Umbilical cord (tissue), 2 donors: ENCODE measurements at places on chromosomes 13 and 19. TPM values are rescaled to one million over a fixed set of nuclear protein-coding genes. Genes with fewer than 3 reads are reported as not detected.

DNA sequence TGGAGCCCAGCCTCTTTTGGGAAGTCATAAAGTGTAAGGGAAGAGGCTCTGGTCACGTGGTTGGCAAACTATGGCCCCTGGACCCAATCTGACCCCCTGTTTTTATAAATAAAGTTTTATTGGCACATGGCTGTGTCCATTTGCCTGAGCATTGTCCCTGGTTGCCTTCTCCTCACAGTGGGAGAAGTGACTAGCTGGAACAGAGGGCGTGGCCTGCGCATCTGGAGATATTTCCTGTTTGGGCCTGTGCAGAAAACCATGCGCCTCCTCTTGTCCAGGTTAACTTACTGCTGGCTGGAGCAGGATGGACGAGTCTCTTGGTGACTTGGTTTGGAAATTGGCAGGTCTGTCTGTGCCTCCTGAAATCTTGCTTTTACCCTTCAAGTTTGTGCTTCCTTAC, 48.3 kb downstream of the KDM4B start:
- no peak for DNase-seq

DNA sequence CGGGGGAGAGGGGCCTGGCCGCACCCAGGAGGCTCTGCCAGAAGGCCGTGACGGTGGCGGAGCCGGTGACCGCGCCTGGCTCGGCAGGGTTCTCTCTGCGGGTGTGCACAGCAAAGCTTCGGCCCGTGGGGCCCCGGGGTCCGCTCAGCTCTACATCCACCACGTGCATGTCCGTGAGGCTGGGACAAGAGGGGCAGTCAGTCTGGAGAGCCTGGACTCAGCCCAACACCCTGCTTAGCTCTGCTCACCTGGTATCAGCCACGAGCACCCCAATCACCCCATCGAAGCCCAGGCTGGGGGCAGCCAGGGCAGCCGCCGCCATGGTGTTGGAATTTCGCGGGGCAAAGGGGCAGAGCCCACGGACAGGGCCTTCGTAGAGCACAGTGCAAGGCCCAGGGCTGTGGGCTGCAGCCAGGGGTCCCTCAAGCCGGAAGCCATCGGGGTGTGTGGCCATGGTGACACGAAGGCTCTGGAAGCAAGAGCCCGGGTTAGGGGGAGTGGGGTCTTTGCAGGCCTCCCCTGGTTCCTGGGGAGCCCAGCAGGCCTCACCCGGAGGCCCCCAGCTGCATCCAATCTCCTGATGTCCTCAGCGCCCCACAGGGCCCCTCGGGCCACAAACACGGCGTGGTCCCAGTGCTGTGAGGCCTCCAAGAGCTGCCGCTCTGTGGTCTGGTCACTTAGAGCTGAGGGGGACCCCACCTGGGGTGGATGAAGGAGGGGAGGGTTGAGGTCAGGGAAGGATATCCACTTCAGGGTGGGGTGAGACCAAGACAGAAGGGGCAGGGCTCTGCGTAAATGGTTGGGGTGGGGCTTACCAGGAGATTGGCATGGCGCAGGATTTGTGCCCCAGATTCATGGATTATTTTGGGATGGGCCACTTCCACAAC, 1.4 kb downstream of the ASPDH start:
- no peak for DNase-seq

DNA sequence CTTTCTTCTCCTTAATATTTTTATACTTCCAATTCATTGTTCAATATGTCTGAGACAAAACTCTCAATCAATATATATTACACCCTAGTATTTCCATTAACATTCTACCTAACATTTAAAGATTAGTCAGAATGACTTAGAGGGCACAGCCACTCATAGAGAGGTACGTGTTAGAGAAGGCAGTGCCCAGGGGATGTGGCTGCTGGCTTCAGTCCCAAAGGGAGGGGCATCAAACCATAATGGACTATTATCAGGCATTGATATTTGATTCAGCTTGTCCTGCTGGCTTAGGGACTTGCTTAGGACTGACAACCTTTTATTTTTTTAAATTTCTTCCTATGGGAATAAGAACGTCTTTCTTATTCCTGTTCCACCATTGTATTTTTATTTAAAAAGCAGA, 1392.0 kb upstream of the ATXN8OS start:
- DNase-seq: no peak

- no peak for DNase-seq
Observed at GRCh38 chr13:73480779-73481559, 422.2 kb downstream of the KLF5 start.

GRCh38 chr19:56667311-56667870, 4.2 kb downstream of the ZNF835 start:
- no peak for DNase-seq

- no peak for DNase-seq
Observed at GRCh38 chr19:21789466-21790085, 22.2 kb upstream of the ZNF100 start.

GRCh38 chr13:30268673-30269072, 38.7 kb downstream of the KATNAL1 start:
- DNase-seq: no peak

DNA sequence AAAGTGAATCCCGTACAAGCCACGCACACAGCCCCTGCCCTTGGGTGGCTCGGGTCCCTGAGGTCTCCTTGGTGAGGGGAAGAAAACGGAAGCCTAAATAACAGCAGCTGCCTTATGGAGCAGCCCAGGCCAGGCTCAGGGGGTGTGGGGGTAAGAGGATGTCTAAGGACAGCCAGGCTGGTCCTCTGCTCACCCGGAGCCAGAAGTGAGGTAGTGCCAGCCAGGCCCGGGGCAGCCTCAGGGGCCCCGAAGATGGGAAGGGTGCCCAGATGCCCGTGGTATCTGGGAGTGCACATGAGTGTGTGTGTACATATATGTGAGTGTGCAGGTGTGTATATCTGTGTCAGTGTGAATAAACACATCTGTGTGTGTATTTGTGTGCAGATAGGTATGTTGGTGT, 38.4 kb upstream of the PEPD start:
- DNase-seq: no peak

DNA sequence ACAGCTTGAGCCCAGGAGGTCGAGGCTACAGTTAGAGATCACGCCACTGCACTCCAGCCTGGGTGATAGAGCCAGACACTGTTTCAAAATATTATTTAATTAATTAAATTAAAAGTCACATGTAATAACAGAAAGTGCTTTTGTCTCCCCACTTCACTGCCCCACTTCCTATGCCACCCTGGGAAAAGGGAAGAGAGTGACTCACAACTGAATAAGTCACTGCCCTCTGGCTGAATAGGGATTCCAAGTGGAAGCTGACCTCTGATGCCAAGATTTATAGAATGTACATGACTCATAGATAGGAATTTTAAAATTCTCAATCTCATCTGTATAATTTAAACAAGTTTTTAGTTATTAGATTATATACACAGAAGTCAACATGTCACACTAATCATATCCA, 22.2 kb upstream of the ERVV-1 start:
- DNase-seq: peak; percentile 32

- DNase-seq: no peak
Observed at GRCh38 chr13:108877300-108877699, 247.9 kb downstream of the MYO16 start.

DNA sequence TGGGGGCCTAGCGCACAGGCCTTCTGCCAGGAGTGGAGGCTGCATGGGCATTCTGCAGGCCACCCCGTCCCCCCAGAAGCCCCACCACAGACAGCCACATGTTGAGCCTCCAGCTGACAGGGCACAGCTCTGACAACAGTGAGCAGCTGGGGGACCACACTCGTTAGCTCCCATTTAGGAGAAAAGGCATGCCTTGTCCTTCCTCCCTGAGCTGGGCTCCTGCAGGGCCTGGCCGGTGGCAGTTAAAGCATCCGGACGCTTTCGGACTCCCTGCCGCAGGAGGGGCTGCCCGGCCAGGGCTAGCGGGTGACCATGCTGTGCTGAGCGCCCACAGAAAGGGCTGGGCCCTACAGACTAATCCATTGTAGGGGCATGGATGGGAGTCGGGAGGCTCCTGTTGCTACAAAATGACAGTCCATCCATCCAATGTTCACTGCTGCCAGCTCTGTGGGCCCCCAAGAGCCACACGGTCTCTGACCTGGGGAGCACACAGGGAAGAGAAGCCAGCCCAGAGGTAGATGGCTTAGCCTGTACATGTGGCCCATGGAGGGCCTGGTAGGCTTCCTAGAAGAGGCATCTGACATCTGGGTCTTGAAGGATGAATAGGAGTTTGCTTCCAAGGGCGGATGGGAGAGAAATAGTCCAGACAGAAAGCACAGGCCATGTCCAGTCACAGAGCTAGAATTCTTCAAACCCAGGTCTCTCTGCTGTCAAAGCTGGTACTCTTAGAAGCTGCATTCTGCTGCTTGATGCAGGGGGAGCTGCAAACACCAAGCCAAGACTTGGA, 116.5 kb upstream of the VSTM2B start:
- no peak for DNase-seq

GRCh38 chr13:110271313-110271712, 35.6 kb downstream of the COL4A1 start:
- DNase-seq: no peak

- DNase-seq: peak; percentile 37
Observed at GRCh38 chr13:50531917-50532899, 311.3 kb downstream of the DLEU7 start.

GRCh38 chr19:55158848-55159749, 1.6 kb upstream of the TNNI3 start:
- DNase-seq: peak; percentile 78

DNA sequence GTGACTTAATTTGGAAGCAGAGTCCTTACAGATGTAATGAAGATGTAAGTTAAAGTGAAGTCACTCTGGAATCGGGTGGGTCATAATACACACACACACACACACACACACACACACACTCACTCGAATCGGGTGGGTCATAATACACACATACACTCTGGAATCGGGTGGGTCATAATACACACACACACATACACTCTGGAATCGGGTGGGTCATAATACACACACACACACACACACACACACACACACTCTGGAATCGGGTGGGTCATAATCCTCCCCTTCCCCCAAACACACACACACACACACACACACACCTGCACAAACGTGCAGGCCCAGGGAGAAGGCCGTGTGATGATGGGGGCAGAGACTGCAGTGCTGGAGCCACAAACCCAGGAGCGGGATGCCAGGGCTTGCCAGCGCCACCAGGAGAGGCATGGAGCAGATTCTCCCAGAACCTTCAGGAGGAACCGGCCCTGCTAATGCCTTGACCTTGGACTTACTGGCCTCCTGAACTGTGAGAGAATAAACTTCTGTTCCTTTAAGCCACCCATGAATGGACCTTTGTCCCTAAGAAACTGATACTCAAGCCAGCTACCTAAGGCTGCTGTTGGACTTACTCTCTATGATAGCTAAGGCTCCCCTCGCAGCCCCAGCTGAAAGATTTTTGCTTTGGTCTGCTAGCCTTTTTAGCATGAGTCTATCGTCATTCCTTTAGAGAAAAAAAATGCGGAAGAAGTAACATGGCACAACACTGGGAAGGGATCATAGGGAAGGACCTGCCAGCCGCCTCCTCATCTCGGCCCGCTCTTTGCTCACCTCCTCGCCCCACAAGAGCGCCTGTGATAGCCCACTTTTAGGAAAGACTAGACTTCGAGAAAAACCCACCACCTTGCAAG, 136.2 kb upstream of the RNF113B start:
- DNase-seq: no peak

- DNase-seq: no peak
Observed at GRCh38 chr13:27425158-27425917, 919 bp downstream of the GTF3A start.

- no peak for DNase-seq
Observed at GRCh38 chr19:10228920-10229319, 2.2 kb downstream of the S1PR2 start.

GRCh38 chr13:23506807-23507291, 63.4 kb upstream of the TNFRSF19 start:
- DNase-seq: peak; percentile 78

GRCh38 chr13:63190742-63191141, 1775.1 kb upstream of the PCDH20 start:
- DNase-seq: no peak

DNA sequence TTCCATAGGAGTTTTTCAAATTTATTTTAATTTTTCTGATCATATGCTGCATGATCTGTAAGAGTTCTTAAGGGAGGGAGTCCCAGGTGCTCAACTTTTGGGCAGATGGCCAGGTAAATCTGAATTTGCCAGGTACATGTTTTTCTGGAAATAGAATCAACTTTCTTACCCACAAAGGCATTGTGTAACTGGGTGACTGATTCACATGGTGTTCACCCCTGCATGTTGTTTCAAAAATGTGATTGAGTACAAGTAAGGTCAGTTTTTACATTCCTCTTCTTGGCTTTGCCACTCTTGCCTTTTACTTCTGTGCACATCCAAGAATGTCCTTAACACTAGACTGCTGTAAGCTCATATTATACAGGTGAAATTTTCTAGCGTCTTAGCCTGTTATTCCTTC, 30.4 kb downstream of the RB1 start:
- no peak for DNase-seq

GRCh38 chr19:50415661-50416033, 3.1 kb upstream of the SPIB start:
- DNase-seq: no peak

DNA sequence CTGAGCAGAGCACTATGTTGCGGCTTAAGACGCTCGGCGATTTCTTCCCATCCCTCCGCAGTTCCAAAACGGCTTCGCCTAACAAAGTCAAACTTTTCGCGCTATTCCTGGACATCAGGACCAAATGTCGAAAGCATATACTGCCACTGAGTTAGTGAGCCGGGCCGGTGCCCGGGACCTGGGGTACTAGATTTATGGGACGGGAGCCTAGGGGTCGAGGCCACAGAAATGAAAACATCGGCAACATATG, 699 bp downstream of the RCBTB2 start:
- no peak for DNase-seq

DNA sequence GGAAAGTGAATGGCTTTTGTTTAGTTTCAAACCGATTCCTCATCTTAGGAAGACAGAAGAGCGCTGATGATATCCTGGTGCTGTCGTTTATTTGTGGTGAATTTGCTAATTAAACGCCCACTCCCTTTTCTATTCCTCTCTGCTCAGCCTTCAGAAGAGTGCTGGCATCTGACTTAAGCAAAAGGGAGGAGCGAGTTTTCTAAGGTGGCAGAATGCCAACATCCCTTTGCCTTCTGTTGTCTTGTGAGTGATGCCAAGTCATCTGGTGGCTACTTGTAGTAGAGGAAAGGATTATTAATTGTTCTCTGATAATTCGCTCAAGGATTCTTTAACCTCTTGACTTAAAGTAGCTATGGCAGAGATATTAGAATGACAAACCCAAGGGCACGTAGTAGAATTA, 68.1 kb downstream of the ERCC5 start:
- DNase-seq: peak; percentile 35

Gene NLRP4
- 0.24 TPM for total RNA-seq

Gene ODAD3
- 1.4 TPM for total RNA-seq

Gene FBXL12
- 15.2 TPM for total RNA-seq

Gene PRX
- 2.6 TPM for total RNA-seq

Gene MYDGF
- total RNA-seq: 65.7 TPM

Gene NFIX
- 56.8 TPM for total RNA-seq

Gene HRC
- 0.72 TPM for total RNA-seq
